ENCODE measurements at places on chromosomes 3 and 15.

GRCh38 chr15:60762638-60763037 lies 283.7 kb upstream of the ICE2 start:
- no peak for DNase-seq

GRCh38 chr3:184688251-184688881 lies 23.5 kb downstream of the MAGEF1 start:
- peak; percentile 75 for DNase-seq

DNA sequence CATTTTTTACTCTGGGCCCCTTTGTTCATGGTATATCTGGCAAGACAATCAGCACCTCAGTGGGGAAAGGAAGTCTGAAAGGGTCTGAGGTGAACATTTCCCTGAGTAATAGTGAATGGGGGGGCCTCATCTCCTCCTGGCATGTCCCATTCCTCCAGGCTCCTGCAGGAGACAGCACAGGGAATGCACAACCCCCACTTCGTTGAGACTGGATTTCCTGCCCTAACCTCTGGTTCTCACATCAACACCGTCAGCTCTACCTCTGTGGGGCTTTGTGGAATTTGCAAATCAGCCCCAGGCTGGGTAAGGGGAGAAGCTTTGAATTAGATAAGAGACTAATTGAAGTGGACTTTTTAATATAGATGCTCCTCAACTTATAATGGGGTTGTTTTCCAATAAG lies 168.3 kb upstream of the TRIM42 start:
- DNase-seq, result no peak

DNA sequence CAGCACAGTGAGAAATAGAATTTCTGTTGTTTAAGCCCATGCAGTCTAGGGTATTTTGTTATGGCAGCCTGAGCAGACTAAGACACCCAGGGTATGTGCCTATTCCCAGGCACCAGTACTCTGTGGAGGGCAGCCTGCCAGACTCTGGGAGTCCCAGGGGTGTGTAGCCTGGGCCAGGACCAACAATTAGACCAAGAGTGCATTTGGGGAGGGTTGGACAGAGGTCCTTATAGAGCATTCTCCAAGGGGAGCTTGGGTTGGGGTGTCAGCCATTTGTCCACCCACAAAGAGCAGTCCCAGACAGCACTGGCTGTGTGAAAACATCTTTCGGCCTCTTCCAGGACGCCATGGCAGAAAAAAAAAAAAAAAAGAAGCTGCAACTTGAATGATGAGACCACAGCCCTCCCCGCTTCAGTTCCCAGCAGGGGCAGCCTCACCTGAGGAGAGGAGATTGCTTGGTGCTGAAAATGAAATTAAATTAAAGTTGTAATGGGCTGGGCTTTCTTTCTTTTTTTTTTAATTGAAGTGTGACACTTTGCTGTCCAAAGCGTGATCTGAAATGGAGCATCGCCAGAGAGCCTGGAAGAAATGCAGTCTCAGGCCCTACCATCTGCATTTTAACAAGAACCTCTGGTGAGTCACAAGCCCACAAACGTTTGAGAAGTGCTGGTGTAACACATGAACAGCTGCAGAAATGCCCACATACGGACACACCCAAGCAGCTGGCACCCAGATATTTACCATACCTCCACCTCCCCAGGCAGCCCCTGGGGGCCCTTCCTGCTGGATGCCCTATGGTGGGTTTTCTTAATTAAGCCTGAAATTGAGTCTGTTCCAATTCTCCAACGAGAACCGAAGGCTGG lies 21.3 kb upstream of the CAV3 start:
- peak; percentile 66 for DNase-seq

GRCh38 chr3:72754582-72754981 lies 93.7 kb downstream of the SHQ1 start:
- no peak for DNase-seq

- peak; percentile 32 for DNase-seq
These were observed 80.7 kb upstream of the SLC25A26 start for GRCh38 chr3:66140106-66140505.

DNA sequence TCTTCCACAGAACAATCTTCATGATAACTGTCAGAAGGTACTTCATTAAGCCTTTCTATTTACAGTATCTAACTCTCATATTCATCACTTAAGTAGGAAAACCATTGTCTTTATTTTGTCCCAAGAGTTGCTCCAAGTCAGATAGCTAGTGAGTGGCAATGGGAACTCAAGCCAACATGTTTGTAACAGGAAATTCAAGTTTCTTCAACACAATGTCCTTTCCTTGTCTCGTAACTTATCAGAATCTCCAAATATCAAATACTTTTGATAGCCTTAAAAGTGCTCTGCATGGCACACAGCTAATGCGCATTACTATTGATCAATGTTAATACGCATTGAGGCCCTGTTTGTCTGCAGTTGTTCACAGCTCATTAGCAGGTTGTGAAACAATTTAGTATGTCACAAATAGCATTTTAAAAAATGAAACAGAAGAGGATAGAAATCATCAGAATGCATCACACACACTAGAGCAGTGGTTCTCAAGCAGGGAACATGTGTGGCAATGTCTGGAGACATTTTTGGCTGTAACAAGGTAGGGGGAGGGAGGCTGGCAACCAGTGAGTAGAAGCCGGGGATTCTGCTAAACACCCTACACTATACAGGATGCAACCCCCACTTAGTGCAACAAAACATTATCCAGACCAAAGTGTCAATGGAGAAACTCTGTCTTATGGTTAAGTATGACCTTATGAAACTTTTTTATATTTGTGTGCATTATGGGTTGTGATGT lies 27.5 kb downstream of the BTLA start:
- DNase-seq, result no peak

GRCh38 chr3:51718547-51719409 lies 11.9 kb downstream of the GRM2 start:
- peak; percentile 21 for DNase-seq

- no peak for DNase-seq
These were observed 10.2 kb upstream of the FAH start for GRCh38 chr15:80142646-80143045.

- DNase-seq, result no peak
These were observed 38.1 kb upstream of the NMNAT3 start for GRCh38 chr3:139715743-139716360.

- no peak for DNase-seq
These were observed 7.4 kb downstream of the GLB1 start for GRCh38 chr3:33089515-33089914.

- DNase-seq, result no peak
These were observed 65.9 kb downstream of the GPR176 start for GRCh38 chr15:39854161-39854560.

DNA sequence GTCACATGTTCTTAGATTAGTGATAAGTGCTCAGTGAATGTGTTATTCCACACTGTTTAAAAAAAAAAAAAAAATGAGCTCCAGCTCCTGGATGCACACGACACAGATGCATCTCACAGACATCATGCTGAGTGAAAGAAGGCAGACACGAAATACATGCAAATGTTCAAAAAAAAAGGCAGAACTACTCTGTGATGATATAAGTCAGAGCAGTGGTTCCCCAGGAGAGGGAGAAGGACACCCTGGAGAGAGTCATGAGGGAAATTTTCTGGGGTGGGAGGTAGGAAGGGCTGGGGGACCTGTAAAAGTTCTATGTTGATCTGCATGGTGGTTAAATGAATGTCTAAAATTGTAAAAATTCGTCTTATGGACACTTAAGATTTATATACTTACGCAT lies 4.3 kb downstream of the CSRNP1 start:
- DNase-seq, result peak; percentile 47

GRCh38 chr15:23857028-23857641 lies 170.0 kb upstream of the NDN start:
- peak; percentile 24 for DNase-seq

DNA sequence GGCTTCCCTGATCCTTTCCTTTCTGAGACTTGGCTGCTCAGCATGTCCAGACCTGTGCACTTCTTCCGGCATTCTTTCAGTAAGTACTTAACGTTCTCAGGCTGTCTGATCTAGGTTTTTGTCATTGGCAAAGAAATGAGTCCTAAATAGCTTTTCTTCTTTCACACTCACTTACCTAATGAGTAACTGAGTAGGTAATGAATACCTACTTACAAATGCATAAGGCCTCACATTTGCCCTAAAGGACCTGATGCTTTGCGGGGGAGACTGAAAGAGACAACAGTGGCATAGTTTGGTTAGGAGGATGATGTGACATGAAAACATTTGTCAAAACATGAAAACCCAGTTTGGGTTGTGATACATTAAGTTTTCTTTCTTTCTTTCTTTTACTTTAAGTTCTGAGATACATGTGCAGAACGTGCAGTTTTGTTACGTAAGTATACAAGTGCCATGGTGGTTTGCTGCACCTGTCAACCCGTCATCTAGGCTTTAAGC lies 516.7 kb upstream of the CFAP20DC start:
- no peak for DNase-seq

- peak; percentile 73 for DNase-seq
These were observed 293.3 kb upstream of the THBS1 start for GRCh38 chr15:39287322-39288195.

GRCh38 chr3:56775838-56776555 lies 25.8 kb downstream of the ARHGEF3 start:
- no peak for DNase-seq

DNA sequence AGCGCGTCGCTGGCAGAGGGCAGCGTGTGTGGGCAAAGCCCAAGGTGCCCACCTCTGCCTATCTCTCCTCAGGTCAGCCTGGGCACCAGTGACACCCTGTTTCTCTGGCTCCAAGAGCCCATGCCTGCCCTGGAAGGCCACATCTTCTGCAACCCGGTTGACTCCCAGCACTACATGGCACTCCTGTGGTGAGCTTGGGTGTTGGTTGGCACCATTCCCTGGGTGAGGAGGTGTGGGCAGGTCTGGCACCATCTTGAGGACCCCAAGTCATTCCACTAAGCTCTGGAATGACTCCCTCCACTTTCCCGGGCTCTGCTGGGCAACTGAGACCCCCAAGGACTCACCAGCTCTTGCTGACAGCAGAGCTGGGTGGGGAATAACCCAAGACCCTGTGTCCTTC lies 28.5 kb downstream of the XYLB start:
- DNase-seq, result no peak

DNA sequence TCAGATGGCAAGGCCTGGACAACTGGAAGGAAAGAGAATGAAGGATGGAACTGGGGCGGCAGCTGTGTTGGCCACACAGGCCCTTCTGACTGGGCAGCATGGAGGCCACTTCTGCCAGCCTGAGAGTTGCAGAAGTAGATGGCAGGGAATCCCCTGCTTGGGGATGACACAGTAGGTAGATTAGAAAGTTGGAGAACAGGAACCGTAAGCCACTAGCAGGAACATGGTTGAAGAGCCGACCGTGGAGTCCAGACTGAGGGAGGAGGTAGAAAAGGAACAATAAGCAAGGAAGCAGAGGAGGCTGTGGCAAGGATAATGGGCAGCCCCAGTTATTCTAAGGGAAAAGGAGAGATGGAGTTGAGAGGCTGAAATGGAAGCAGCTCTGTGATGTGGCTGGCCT lies 26.4 kb upstream of the ZNF774 start:
- DNase-seq, result no peak

DNA sequence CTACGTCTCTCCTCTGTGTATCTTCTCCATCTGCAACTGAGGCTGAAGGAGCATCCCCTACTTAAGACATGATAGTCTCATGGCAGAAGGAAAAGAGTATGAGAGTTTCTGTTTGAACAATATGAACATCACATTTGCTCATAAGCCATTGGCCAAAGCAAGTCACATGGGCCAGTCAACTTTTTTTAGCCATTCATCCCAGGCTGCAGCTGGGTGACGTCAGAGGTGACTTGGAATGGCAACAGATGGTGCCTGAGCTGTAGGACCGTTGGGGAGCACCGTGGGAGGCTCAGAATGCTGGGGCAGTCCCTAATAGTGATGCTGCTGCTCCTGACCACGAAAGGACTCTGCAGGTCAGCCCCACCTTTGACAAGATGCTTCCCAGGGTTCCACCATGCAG lies 58.7 kb downstream of the CRTC3 start:
- DNase-seq, result no peak

GRCh38 chr15:31278544-31279220 lies 48.0 kb upstream of the KLF13 start:
- DNase-seq, result no peak

DNA sequence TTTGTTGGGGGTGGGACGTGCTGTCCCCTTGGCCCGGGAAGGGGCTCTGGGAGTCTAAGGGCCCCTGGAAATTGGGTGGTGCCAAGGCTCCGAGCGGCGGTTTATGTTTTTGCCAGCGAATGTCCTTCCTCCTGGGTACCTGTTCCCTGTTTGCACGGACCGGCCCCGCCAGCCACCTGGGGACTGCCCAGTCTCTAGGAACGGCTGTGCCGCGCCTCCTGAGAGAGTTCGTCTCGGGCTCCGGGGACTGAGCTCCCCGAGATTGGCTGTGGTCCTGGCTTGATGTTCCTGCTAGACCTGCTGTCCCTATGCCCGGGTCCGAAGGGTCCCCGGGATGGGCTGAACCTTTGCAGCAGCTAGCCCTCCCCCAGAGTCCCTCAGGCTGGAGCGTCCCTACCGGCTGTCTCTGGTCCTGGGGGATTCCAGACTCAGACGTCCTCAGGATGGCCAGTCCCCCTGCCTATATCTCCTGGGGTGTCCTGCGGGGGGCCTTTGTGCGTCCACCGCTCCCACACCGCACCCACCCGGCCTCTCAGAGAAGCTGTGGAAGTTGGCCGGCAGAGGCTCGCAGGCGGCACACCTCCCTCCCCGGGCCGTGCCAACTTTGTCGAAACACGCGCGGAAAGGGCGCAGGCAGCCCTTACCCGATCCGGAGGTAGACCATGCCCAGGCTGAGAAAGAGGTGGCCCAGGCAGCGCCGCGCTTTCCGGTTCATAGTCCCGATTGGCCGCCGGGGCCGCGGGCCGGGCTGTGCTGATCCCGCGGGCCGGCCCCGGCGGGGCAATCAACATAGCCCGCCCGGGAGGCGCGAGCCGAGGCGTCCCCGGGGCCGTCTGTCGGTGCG lies 547 bp downstream of the WNT7A start:
- no peak for DNase-seq

- no peak for DNase-seq
These were observed 176.7 kb upstream of the TLE3 start for GRCh38 chr15:70274255-70274880.

- DNase-seq, result no peak
These were observed 2.5 kb downstream of the OSBPL10 start for GRCh38 chr3:31978553-31978952.

DNA sequence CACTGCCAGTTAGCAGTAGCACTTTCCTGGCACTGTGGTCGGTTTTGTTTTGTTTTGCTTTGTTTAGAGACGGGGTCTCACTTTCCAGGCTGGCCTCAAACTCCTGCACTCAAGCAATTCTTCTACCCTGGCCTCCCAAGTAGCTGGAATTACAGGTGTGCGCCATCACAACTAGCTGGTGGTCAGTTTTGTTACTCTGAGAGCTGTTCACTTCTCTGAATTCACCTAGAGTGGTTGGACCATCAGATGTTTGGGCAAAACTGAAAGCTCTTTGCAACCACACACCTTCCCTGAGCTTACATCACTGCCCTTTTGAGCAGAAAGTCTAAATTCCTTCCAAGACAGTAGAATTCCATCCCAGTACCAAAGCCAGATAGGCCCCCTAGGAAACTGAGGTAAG lies 22.6 kb downstream of the CLDN18 start:
- no peak for DNase-seq
